ENCODE measurements at places on chromosomes 16 and 17. TPM values are rescaled to one million over a fixed set of nuclear protein-coding genes. Genes with fewer than 3 reads are reported as not detected.

Gene CCDC40
- total RNA-seq = 10.5 TPM

GRCh38 chr16:11298143-11298900 lies 17.2 kb upstream of the PRM1 start:
- no peak for DNase-seq

- no peak for DNase-seq
Observed at GRCh38 chr17:55872374-55872773, 121.5 kb downstream of the PCTP start.

Gene FAM20A
- total RNA-seq = not detected

DNA sequence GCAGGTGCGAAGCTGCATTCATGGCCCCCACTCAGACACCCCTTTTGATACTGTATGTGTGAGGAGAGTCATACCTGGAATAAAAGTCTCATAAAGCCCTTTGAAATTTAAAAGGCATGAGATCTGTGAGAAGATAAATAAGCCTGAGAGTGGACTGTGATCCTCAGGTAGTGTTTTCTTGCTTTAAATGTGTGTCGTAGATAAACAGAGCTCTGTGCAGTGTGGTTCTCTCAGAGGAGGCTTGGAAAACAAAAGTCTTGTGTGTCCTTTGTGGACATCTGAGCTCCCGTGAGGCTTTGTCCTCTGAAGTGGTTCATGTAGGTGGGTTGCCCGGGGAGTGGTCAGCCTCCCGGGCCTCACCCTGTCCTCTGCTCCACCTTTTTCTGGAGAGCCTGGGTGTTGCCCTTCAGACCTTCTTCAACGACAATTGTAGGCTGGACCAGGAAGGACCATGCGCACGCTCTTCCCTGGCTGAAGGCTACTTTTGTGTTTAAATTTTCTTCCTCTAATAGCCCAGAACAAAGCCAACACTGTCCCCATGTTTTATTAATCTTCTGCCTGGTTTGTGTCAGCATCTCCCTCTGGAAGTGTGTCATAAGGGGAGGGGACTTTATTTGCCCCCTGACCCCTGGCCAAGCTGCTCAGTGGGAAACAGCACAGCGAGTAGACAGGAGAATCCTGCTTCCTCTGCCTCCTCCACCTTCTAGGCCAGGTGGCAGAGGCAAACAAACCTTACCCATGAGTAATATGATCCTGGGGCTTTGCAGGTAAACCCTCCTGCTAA lies 151.2 kb downstream of the MSI2 start:
- DNase-seq = no peak

GRCh38 chr16:88002749-88003148 lies 51.5 kb downstream of the BANP start:
- DNase-seq = no peak

GRCh38 chr17:68592682-68593641 lies 8.2 kb downstream of the FAM20A start:
- peak; percentile 25 for DNase-seq

- no peak for DNase-seq
Observed at GRCh38 chr16:64991001-64991400, 130.9 kb downstream of the CDH11 start.

Gene TMEM97
- total RNA-seq = 58.5 TPM

- no peak for DNase-seq
Observed at GRCh38 chr16:1965396-1966001, 873 bp upstream of the RPS2 start.

GRCh38 chr16:60748366-60748765 lies 1287.9 kb downstream of the CDH8 start:
- DNase-seq = no peak

DNA sequence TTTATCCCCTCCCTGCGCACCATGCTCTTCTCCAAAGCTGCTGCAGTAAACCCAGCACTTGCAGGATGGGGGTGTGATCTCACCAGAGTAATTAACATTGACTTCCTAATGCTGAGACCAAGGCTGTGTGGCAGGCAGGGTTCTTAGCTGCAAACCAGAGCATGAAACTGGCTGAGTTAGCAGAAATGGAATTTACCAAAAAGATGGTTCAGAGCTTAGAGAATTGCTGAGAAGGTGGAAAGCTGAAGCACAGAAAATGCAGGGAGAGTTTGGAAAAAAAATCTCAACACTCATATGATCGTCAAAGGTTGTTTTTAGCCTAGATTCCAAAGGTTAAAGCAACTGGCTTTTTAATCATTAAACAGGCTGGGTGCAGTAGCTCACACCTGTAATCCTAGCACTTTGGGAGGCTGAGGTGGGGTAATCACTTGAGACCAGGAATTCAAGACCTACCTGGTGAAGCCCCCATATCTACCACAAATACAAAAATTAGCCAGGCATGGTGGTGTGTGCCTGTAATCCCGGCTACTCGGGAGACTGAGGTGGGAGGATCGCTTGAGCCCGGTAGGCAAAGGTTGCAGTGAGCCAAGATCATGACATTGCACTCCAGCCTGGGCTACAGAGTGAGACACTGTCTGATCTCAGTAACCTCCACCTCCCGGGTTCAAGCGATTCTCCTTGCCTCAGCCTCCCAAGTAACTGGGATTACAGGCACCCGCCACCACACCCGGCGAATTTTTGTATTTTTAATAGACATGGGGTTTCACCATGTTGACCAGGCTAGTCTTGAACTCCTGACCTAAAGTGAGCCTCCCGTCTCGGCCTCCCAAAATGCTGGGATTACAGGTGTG lies 6.0 kb upstream of the TXNDC11 start:
- DNase-seq = no peak

DNA sequence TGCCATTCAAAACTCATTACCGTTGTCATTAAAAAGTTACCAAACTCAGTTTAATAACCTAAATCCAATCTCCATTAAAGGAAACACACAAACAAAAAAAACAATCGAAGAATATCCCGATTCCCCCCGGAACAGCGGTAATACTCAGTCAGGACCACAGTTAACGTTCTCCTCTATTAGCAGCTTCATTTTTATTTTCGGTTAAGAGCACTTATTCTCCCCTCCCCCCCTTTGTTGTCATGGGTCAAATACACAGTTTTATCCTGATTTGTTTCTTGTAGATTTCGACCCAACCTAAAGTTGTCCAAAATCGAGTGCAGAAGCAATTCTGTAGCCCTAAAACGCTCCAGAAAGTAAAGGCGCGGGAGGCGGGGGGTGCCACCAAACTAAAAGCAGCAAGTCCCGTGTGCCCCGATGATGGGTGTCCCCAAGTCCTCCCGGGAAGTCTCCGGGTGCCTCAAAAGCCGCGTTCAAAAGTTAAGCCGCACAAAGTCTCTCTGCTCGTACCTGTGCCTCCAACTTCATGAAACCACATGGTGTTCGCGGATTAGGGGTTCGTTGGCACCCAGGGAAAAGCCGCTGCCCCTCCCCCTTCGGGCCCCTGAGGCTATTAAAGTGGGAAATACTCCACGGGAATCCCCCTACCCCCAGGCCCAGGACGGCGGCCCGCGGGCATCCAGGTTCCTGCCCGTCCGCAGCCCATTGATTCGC lies 996 bp downstream of the SUMO2 start:
- DNase-seq = no peak

DNA sequence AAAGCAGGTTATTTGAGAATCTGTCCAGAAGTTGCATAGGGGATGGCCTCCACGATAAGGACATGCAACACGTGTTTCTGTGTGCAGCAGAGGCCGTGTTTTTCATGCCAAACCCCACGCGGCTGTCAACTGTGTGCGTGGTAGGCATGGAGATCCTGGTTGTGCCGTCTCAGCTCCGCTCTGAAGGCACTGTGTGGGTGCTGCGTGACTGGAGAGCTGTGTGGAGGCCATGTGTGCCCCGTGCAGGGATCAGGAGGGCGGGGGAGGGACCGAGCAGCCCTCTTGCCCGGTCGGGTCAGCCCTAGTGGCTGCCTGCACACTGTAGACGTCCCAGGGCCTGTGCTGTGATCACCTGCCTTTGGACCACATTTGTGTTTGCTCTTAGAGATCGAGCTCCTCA lies 74.5 kb downstream of the SEC14L1 start:
- DNase-seq = no peak

GRCh38 chr16:55622930-55623561 lies 32.7 kb upstream of the SLC6A2 start:
- no peak for DNase-seq

Gene TAT
- not detected for total RNA-seq

Gene CLDN7
- total RNA-seq = 0.89 TPM

- DNase-seq = peak; percentile 91
Observed at GRCh38 chr17:76492989-76493501, 8.2 kb downstream of the RHBDF2 start.

- DNase-seq = no peak
Observed at GRCh38 chr17:57296231-57296630, 39.9 kb downstream of the MSI2 start.

DNA sequence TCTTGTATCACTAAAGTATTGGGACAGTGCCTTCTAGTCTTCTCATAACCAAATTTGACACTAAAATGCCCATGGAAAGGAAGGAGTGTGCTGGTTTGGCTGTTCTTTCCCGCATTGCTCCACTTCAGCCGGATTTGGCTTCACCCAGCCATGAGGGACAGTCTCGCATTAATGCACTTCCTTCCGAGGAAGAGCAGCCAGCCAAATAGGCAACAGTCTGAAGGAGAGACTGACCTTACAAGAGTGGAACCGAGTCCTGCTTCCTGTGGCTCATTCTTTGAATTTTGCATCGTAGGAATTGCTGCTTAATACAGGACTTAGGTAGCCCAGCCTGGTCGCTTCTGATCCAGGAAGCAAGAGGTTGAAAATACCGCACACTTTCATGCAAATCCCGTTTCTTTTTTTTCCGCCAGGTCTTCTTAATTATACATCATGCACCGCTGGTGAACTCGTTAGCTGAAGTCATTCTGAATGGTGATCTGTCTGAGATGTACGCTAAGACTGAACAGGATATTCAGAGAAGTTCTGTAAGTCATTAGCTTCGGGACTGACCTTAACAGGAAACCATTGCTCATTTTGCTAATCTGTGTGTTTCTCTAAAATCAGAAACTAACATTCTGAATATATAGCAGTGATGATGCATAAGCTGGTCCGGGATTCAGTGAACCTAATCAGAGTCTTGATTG lies 38.2 kb downstream of the CLEC16A start:
- DNase-seq = no peak

- no peak for DNase-seq
Observed at GRCh38 chr16:50491516-50491915, 56.7 kb upstream of the NKD1 start.

Gene TMEM238L
- not detected for total RNA-seq

DNA sequence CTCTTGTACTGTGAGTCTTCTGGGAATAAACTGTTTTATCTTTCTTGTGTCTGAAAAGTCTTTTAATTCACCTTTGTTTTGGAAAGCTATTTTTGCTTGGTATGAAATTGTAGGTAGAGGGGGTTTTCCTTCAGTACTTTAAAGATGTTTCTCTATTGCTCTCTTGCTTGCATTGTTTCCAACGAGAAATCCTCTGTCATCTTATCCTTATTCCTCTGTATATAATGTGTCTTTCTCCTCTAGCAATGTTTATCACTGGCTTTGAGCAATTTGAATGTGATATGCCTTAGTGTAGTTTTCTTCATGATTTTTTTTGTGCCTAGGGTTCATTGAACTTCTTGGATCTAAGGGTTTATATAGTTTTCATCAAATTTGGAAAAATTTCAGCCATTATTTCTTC lies 96.3 kb downstream of the CDK5R1 start:
- DNase-seq = no peak

DNA sequence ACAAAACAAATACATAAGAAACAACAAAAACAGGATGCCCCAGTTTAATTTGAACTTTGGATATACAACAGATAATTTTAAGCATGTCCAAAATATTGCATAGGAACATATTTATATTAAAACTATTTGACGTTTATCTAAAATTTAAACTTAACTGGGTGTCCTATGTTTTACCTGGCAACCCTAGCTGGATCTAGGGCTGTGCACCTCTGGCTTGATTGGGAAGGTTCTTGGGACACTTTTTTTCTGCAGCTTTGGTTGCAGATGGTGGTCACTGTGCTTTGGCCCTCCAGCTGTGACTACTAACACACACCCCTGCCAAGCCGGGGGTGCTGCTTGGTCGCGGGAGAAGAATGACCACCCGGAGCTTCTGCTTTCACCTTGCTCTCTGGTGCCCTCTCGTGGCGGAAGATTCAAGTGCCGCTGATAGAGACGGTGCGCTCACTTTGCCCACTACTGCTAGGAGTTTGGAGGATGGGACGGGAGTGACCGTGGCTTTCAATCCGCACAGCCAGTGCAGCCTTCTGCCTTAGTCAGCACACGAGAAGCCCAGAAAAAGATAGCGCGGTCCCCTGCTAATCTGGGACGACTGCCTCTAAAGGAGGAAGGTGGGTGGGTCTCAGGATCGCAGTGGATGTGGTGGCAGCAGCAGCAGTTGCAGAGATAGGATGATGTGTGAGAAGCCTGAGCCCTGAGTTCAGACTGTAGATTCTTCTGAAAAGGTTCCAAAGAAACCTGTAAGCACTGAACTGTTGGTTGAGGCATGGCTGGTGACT lies 6.7 kb downstream of the SPACA3 start:
- DNase-seq = peak; percentile 90

GRCh38 chr16:68166264-68166663 lies 69.7 kb downstream of the ESRP2 start:
- no peak for DNase-seq

Gene GCGR
- not detected for total RNA-seq
